ENCODE measurements at places on chromosomes 5 and 9.

- no peak for DNase-seq
Observed at GRCh38 chr5:109990723-109991359, 301.1 kb downstream of the MAN2A1 start.

GRCh38 chr5:154648229-154648628 is 106.9 kb upstream of the LARP1 start:
- no peak for DNase-seq

- DNase-seq: no peak
Observed at GRCh38 chr9:115132648-115133047, 14.7 kb upstream of the TNC start.

- DNase-seq: no peak
Observed at GRCh38 chr5:1502046-1502736, 21.6 kb downstream of the LPCAT1 start.

DNA sequence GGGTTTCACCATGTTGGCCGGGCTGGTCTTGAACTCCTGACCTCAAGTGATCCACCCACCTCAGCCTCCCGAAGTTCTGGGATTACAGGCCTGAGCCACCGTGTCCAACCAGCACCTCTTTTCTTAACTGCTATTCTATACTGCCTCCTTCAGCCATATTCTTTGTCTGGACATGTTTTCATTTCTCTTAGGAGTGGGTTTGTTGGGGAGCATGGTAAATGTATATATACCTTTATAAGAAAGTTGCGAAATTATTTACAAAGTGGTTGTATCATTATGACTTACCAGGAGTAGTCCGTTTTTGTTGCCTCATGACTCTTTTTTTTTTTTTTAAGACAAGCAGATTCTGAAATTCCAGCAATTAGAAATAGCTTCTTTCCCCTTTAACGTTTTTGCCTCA is 38.7 kb downstream of the CDC42SE2 start:
- DNase-seq: no peak

- no peak for DNase-seq
Observed at GRCh38 chr5:158133369-158133768, 274.4 kb upstream of the CLINT1 start.

- no peak for DNase-seq
Observed at GRCh38 chr5:79875230-79875629, 115.8 kb downstream of the MTX3 start.

- no peak for DNase-seq
Observed at GRCh38 chr9:93033531-93033930, 25.0 kb upstream of the SUSD3 start.

GRCh38 chr9:76926324-76926741 is 20.4 kb upstream of the PRUNE2 start:
- no peak for DNase-seq

DNA sequence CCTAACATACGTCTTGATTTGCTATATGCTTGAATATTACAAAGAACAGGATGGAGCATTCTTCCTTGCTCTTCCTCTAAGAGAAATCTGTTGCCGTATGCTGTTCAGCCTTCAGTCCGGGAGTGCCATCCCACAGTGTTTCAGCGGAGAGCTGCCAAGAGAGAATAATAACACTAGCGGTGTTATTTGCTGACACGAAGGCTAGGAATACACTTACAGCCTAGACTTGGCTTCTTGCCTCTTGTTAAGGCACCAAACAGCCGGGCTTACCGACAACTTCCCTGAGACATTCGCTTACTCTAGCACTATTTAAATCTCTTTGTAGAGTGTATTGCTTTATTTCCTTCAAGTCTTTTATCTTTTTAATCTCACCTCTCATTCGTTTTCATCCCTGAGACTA is 31.4 kb downstream of the KCTD16 start:
- no peak for DNase-seq

- DNase-seq: no peak
Observed at GRCh38 chr5:169545762-169546161, 37.8 kb upstream of the SPDL1 start.

GRCh38 chr5:179272326-179273072 is 72.8 kb downstream of the ADAMTS2 start:
- no peak for DNase-seq

GRCh38 chr9:74321396-74321795 is 175.7 kb upstream of the RORB start:
- no peak for DNase-seq

DNA sequence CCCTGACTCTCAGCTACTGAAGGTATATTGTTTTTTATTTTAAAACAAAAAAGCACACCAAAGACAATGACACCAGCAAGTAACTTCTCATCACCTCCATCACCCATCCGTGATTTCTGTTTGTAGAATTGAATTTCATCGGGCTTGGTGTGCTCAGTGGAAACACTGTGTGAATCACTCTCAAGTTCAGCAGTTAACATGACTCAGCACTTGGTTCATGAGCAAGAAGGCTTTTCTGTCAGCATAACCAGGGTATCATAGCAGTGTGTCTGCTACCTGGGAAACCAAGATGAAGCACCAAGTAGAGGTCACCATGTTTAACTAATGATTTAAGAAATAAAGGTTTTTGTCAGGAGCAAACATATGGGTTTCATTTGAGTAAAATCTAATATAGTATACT is 123.7 kb downstream of the INSYN2B start:
- DNase-seq: no peak

- DNase-seq: no peak
Observed at GRCh38 chr5:172414531-172415361, 39.6 kb downstream of the SH3PXD2B start.

GRCh38 chr5:37272511-37272910 is 23.3 kb upstream of the CPLANE1 start:
- no peak for DNase-seq

DNA sequence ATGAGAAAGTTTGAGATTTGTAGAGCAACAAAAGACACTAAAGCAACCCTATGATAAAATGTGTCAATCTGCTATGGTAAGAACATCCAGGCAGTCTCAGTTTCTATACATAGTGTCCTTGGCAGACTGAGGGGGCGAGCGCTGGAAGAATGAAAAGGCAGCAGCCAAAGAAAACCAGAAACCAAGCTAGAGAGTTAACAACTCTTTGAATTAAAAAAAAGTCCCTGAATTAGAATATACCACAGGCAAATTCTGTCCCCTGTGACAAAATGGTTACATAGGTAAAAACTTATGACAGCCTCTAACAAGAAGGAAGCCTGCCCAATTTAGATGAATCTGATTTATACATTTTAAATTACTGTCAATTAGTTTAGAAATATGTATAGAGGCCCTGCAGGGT is 106.7 kb downstream of the OXCT1 start:
- DNase-seq: no peak

- DNase-seq: no peak
Observed at GRCh38 chr9:72958485-72959281, 5.8 kb upstream of the ALDH1A1 start.

GRCh38 chr5:89315286-89316100 is 432.5 kb upstream of the MEF2C start:
- no peak for DNase-seq

GRCh38 chr5:172442592-172442991 is 11.7 kb downstream of the SH3PXD2B start:
- no peak for DNase-seq

DNA sequence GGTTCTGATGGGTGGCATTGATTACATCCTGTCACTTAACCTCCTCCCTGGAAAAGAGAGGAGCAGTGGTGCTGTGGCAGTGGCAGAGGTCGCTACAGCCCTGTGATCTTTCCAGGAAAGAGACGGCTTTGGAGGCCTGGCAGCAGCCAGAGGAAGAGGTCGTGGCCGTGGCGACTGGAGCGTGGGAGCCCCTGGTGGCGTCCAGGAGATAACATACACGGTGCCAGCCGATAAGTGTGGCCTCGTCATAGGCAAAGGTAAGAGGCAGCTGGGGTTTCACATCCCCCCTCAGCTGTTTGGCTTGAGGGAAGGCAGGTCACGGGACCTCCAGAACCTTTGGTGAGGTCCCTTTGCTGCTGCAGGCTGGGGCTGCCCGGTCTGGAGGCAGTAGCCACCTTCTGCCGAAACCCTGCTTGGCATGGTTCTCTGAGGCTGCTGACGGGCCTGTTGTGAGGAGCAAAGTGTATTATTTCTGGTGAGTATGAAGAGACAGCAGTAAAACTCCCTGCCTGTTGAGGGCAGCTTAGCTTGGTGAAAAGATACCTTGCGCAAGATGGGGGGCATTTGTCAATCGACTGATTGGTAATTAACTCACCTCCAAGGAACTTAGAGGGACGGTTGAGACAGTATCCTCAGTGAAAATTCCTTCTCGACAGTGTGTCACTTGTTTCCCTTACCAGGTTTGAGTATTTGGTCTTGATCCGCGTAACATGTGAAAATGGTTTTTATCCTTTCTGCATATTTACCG is 38.0 kb upstream of the PRDM12 start:
- no peak for DNase-seq

GRCh38 chr9:91858213-91859030 is 91.6 kb downstream of the ROR2 start:
- no peak for DNase-seq

All from activated T-helper 2 cell treated with anti-CD3 and anti-CD28 coated beads, Interferon-gamma antibody, Interleukin-2, Interleukin-4, amounts not matched to agents 10 μg/mL and 5 μg/mL and 100 μg/mL, durations not matched to agents 14 hours and 24 hours and 36 hours (primary cell).